Stimulated activated CD4-positive, alpha-beta T cell treated with anti-CD3 and anti-CD28 coated beads, TNF-alpha, amount 100 ng/mL, for 24 hours (primary cell): ENCODE measurements at places on chromosomes 7 and 10.

GRCh38 chr7:124515106-124515830, 250.3 kb downstream of the GPR37 start:
- DNase-seq: no peak

GRCh38 chr7:24825381-24825794, 68.1 kb upstream of the GSDME start:
- DNase-seq: no peak

DNA sequence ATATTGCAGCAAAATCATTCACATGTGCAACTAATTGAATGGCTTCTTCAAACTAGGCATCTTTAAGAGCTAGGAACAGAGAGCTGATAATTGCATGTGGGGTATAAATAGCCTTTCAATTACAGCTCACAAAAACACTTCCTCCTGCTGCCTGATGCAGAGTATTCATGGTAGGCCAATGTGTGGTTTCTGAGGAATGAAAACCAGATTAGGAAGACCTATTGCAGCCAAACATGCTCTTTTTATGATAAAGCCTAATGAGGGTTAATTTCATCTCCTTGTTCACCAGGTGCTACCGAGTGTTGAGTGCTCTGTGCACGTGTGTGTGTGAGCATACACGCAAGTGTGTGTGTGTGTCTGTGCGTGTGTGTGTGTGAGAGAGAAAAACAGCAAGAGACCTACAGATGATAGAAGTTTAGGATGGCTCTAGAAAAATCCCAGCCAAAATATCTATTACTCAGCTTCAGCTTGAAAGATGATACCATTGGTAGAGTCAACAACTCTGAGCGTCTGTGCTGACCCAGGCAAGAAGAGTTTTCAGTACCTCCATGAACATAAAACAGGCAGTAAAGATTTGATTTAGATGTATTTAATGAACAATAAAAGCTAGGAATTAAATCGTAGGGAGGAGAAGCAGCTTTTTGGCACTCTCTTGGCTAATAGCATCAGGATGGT, 448.5 kb upstream of the ANKRD30A start:
- DNase-seq: no peak

- no peak for DNase-seq
Observed at GRCh38 chr7:78399033-78399769, 600.6 kb downstream of the PHTF2 start.

GRCh38 chr7:114755856-114756255, 166.0 kb upstream of the MDFIC start:
- DNase-seq: no peak

DNA sequence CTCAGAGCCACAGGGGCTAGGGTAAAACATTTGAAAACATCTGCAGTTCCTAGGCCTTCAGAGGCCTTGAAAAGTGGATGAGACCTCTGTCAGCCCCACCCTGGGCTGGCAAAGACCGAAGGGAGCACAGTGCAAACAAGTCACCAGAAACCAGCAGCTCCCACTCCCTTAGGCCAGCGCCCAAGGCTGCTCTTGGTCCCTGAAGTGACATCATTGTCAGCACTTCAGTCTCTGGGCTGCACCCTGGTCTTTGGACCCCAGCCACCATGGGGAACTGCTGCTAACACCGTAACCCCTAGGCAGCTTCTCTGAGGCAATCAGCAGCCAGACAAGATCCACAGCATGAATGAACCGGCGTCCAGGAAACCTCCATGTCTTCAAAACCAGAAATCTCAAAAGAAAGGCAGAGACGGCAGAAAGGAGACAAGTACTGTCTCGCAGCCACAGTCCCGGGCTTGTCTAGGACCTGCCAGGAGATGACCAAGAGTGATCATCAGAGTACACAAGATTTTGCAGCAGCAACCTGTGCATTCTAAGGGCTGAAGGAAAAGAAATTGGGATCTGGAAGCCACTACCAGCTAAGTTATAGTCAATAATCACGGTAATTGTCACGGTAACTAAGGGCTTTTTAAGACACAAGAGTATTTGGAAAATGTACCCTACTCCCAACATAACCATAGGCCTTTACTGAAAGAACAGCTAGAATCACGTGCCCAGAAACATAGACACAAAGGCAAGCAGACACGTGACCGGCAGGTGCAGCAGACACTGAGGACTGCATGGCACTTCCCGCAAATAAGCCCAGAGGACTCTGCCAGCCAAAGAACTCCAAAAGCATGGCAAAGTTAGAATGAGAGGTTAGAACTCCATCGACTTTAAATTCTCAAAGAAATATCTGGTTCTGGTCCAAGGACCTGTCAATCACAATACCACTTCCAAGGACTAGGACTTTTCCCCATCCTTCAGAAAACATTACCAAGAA, 23.3 kb downstream of the CPXM2 start:
- DNase-seq: no peak

DNA sequence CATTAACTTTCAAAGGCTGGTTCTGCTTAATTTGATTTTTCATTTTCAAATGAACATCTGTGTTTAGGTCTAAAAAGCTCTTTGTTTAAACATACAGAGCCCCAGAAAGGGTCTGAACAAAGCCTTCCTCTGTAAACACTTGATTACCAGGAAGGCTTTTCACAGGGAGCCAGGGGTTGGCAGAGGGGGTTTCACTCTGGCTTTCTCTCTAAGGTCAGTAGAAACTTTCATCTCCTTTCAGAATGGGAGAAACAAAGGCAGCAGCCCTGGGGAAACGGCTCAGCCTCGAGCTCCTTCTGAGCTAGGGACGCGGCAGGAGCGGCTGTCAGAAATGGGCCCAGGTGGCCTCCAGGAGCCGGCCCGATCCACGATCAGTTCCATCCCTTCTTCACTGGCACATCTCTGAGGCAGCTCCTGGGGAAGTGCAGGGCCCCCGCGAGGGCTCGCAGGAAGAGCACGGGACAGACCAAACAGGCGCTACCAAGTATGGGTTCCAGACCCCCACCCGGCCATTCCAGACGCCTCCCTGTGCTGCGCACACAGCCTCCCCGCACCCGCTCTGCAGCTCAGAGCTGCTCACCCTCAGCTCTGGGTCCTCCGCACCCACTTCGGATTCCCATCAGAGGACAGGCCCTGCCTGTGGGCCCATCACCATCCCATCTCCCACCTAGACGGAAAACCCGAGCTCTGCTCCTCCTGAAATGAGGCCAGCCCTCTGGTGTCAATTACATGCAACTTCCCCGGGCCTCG, 124.1 kb downstream of the MAD1L1 start:
- no peak for DNase-seq

DNA sequence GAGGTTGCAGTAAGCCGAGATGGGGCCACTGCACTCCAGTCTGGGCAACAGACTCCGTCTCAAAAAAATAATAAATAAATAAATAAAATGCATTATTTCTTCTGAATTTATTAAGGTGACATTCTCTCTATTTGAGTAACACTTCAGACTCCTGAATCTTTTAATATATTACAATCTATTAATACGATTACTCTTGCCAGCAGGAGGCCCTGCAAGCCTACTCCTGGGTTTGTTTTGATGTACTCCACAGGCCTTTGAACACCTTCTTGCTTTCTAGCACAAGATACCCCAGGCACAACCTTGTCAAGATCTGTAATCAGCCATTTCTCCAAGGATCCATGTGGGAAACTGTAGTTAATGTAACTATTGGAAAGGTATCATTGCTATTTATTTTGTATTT, 63.5 kb downstream of the COBL start:
- no peak for DNase-seq

DNA sequence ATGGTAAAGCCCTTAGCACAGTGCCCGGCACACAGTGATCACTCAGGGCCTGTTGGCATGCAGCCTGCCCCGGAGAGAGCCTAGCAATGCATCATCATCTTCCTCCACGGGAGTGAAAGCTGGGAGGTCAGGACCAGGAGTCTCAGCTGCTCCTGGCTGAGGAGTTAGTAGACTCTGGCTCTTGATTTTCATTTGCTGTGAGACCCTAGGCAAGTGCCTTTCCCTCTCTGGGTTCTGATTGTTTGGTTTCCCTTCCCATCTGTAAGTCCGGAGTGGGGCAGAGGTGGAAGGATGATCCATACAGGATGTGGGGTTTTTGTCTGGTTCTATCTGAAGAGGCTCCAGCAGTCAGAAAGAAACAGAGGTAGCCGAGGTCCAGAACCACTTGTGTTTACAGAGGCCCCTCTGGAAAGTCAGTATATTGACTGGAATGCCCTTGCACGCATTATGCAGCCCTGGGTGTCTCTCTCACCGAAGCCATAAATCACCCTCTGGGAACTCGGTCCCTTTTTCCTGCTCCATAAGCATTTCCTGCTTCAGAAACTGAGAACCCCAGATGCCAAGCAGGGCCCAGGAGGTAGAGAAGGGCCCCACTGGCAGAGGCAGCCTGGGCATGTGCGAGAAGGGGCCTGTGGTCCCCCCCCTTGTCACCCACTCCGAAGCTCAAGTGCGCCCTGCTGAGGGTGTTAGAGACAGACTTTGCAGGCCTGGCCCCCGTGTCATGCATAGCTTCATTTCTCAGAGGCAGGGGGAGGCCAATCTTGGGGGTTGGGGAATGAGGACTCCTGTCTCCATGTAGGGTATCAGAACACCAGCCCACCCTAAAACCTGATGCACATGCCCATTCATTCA, 8.5 kb downstream of the UNC5B start:
- no peak for DNase-seq

DNA sequence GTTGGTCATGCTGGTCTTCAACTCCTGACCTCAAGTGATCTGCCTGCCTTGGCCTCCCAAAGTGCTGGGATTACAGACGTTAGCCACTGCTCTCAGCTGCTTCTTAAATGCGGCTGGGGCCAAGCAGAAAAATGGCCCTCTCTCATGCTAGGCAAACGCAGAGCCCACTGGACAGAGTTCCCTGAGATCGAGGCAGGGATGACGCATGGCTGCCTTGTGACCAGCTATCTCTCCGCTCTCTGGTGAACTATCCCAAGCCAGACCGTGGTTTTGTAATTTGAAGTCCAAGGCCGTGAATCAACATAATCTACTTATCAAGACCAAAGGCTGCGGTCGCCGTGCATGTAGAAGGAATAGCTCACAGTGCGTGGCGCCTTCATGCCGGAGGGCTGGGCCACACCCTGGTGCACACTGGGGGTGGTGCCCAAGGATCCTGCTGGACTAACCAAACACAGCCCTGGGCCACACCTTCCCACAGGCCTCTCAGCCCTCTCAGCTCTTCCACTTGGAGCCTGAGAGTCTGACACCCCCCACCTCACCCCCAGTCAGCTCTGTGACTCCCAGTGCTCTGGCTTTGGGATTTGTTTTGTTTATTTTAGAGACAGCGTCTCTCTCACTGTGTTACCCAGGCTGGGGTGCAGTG, 88.1 kb upstream of the CUX1 start:
- no peak for DNase-seq

DNA sequence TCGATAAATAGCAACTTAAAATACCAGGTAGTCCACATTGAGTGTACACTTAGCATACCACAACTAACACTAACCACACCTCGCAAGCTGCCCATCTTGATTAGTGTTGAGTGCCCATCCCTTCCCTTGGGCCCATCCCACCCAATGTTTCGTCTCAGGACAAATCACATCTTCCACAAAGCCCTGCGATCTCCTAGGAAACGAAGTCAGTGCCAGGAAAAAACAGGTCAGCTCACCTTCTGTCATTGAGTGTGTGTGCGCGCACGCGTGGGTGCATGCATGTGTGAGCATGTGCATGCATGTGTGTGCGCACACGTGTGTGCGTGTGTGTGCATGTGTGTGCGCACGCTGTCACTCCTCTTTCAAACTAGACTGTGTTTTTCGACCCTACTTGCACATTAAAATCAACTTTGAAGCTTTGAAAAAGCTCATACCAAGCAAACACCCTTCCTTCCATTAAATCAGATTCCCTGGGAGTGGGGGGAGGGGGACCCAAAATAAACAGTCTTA, 48.8 kb upstream of the OPALIN start:
- DNase-seq: no peak

DNA sequence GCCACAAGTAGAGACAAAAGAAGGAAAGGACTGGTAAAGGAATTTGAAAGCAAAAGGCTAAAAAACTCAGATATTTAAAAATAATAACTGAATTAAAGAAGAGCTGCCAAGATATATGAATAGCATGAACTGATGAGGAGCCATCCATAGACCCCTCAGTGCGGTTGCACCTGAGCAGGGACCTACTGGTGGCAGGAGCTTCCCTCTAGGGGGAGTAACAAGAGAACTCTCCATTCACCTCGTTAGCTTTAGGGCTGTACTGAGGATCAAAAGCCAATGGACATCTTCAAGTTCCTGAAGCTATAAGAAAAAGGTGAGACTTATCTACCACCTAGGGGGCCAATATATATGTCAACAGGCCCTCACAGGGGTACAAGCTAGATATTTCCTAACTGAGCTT, 27.8 kb upstream of the DOCK1 start:
- DNase-seq: no peak

DNA sequence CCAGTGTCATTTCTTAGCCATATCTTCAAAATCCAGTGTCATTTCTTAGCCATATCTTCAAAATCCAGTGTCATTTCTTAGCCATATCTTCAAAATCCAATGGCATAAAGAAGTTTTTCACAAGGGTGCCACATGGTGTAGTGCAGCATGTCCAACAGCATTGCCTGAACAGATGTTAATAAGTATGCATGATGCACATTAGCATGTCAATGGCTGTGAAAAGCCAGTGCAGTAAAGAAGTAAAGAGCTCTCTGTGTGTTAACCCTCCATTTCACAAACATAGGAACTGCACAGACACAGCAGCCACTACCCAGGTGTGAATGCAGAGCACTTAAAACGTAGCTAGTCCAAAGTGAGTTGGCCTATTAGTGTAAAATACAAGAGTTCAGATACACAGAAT, 89.8 kb downstream of the GNAI1 start:
- DNase-seq: no peak

DNA sequence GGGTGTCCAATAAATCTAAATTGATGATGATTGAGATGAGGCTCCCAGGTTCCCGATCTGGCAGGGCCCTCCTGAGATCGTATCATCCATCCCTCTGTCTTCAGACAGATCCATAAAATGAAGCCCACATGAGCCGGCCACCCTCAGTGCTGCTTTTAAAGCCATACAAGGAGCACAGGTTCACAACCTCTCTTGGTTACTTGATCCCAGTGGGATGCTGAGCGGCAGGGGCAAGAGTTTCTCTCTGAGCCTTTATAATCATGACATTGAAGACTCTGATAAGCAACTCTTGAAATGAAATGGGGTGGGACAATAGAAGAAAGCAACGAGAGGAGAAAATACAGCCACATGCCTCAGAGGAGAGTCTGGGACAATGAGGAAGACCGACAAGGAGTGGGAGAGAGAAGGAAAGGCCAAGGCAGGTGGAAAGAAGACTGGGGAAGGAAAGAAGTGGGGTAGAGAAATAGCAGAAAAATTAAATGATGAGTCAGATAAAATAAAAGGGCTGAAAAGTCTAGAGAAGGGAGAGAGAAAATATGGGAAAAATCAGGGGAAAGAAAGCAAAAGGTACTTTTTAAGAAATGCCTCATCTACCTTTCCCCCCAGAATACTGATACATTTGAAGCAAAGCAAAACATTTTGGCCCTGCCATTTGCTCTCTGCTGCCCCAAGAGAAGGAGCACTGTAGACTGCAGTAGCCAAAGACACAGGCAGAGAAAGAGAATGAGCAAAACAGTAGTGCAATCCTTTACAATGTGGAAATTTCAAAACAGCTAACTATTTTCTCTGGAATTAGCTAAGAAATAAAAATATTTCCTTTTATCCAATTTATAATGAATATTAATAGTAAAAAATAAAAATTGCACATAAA, 14.6 kb downstream of the GBX1 start:
- DNase-seq: no peak

- DNase-seq: no peak
Observed at GRCh38 chr10:5720182-5720581, 35.5 kb downstream of the TASOR2 start.
